ENCODE measurements at places on chromosomes 13 and 19. TPM values are rescaled to one million over a fixed set of nuclear protein-coding genes. Genes with fewer than 3 reads are reported as not detected.

CLN5 gene
- total RNA-seq: 42.7 TPM

SLITRK5 gene
- total RNA-seq: under 0.01 TPM

BSG gene
- 245 TPM for total RNA-seq

LILRA5 gene
- not detected for total RNA-seq

C3 gene
- 14.7 TPM for total RNA-seq

KLK15 gene
- total RNA-seq: not detected

CEACAM4 gene
- total RNA-seq: not detected

KCNN1 gene
- not detected for total RNA-seq

FGF21 gene
- not detected for total RNA-seq

SIGLEC12 gene
- total RNA-seq: not detected

STOML3 gene
- not detected for total RNA-seq

TMEM255B gene
- 9.3 TPM for total RNA-seq

LAIR1 gene
- total RNA-seq: not detected

CCDC70 gene
- total RNA-seq: not detected

ZNF418 gene
- total RNA-seq: 6.8 TPM

ISOC2 gene
- total RNA-seq: 53.3 TPM

ZSCAN1 gene
- total RNA-seq: not detected
